ENCODE measurements at places on chromosomes 5 and 9.

- peak; percentile 20 for DNase-seq
These were observed at the start of gene FREM1 for GRCh38 chr9:14909961-14910805. Gene FREM1, minus strand, starts transcription at chr9:14910428. Its CDS starts 41,451 bp downstream, at chr9:14868977.

DNA sequence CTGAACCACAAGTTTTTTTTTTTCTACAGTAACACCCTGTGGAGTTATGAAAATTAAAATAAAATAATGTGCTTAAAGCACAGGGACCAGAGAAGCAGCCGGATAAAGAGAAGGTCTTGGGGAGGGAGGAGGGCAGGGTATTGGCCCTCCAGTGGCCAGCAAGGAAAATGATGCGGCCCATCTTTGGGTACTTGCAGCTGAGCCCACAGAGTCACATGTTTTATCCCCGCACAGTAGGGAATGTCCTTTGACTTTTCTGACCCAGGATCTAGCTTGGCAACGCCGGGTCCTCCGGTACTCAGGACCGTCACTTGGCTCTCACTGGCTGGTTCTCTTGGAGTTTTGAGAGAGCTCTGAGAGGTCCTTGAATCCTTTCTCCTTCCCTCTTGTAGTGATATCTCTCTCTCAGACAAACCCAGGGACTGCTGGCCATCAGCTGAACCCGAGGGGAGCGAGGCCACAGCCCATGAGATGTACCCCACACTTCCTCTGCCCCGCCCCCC is 35.3 kb upstream of the HSPA9 start:
- DNase-seq = peak; percentile 25

- no peak for DNase-seq
These were observed 11.6 kb upstream of the SFXN1 start for GRCh38 chr5:175466700-175467318.

DNA sequence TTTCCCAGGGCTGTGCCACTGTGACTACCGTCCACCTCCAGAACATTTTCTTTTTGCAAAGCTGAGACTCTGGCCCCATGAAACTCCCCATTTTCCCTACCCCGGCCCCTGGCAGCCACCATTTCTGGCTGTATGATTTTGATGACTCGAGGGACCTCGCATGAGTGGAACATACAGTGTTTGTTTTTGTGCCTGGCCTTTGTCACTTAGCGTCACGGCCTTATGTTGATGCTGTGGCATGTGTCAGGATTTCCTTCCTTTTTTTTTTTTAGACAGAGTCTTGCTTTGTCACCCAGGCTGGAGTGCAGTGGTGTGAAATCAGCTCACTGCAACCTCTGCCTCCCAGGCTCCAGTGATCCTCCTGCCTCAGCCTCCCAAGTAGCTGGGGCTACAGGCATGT is 42.7 kb downstream of the ASS1 start:
- DNase-seq = no peak

- DNase-seq = no peak
These were observed 103.5 kb upstream of the PTCH1 start for GRCh38 chr9:95620314-95620713.

GRCh38 chr5:54881286-54882005 is 103.9 kb downstream of the ESM1 start:
- DNase-seq = no peak

DNA sequence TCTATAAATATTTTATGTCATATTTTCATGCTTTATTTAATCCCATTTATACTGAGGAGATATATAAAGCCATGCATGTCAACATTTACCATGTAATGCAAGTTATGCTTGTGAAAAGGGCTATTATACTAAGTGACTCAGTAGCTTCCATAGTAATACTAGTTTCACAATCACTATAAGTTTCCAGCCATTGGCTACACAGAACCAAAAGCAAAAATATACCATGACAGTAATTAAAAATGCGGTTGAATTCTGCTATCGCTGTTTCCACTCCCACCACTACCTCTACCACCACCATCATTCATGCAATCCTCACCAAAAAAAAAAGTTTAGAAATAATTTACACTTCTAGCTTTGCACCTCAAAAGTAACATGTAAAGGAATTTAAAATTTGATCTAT is 60.2 kb downstream of the MLLT3 start:
- DNase-seq = no peak

GRCh38 chr5:153809166-153809565 is 229.5 kb downstream of the FAM114A2 start:
- no peak for DNase-seq

GRCh38 chr5:26482076-26482809 is 556.1 kb downstream of the CDH9 start:
- no peak for DNase-seq

DNA sequence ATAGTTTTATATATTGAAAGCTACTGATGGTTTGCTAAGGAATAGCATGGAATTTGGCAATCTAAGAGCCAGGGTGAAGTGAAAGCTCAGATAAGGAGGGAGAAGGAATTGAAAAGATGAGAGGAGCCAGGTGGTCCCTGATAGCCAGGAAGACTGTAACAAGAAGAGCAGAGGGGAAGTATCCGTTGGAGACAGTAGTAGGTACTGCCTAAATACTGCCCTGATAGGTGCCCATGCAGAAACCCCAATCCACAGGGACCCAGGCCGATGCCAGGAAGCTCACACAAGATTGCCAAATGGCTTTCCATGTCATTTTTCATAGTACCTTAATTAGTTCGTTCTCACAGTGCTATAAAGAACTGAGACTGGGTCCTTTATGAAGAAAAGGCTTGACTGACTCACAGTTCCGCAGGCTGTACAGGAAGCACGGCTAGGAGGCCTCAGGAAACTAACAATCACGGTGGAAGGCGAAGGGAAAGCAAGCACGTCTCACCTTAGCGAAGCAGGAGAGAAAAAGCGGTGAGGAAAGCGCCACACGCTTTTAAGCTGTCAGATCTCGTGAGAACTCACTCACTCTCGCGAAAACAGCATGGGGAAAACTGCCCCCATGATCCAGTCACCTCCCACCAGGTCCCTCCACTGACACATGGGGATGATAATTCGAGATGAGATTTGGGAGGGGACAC is 13.0 kb downstream of the ACTL7B start:
- no peak for DNase-seq

DNA sequence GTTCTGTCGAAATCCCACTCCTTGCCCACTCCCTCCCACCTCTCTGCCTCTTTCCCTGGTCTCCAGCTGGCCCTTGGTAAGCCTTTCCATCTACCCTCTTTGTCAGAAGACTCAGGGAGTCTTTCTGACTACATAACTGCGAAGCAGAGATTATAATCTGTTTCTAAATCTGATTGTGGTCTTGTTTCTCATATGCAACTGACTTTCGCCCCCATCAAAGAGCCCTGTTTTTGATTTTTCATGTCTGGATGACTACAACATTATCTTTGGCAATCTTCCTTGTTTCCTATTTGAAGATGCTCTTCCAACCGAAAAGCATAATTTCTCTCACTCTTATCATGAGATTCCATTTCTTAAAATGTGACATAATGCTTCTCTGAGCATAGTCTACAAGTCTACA is 218.2 kb upstream of the ADAMTSL1 start:
- no peak for DNase-seq

GRCh38 chr9:82271106-82271561 is 282.6 kb downstream of the SPATA31D1 start:
- no peak for DNase-seq

DNA sequence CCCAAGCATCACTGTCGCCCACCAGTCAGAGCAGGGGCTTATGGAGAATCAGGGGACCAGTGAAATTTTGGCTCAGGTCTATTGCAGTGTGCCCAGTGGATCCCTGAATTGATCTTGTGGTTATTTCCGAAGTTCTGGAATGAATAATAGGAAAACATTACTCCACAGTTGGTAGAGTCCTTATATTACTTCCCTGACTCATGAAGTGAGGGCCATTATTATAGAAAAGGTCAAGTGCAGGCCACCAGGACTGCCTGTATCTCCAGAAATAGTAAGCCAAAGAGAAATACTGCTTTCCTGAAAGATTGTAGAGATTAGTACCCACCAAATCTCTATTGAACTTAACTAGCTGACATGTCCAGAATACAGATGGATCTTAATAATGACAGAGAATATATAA is 335.0 kb downstream of the NPR3 start:
- DNase-seq = no peak

GRCh38 chr9:37212435-37212834 is 92.1 kb downstream of the ZCCHC7 start:
- DNase-seq = no peak

- DNase-seq = no peak
These were observed 29.5 kb downstream of the SLC46A2 start for GRCh38 chr9:112861155-112861554.

All from NCI-H524 (cell line).